Activated naive CD4-positive, alpha-beta T cell treated with anti-CD3 and anti-CD28 coated beads for 36 hours (primary cell): ENCODE measurements at places on chromosomes 7 and 10. TPM values are rescaled to one million over a fixed set of nuclear protein-coding genes. Genes with fewer than 3 reads are reported as not detected.

NUPR2 gene
- not detected for total RNA-seq

HABP2 gene
- total RNA-seq: not detected

MAT1A gene
- total RNA-seq: not detected

SCIN gene
- 0.05 TPM for total RNA-seq

TEX47 gene
- total RNA-seq: not detected

FGFR2 gene
- total RNA-seq: not detected

DMBT1 gene
- total RNA-seq: not detected

ARHGEF35 gene
- 6.5 TPM for total RNA-seq

DNA sequence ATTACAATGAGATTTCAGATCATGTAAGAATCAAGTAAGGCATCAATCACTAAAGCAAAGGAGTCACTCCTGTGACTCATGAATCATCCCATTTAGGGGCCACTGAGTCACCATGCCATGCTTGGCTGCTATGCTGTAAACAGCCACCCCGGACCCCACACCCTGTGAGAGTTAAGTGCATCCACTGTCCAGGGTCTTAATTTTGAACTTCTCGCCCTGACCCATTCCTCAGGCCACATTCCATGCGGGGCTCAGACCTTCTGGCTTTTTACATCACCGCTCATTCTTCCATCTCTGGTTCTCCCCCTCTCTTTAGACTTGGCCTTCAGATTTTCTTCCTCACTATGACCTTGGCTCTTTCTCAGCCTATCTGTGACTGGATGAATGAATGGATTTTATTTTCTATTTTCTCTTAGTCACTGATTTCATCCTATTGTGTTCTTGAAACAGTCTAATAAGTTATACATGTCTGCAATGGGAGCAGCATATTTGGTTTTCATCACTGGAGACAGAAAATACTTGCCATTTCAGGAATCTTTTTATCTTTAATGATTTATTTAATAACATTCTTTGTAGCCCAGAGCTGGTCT lies 239.6 kb downstream of the SKIDA1 start:
- DNase-seq: no peak

GRCh38 chr10:124180947-124181549 lies 87.7 kb upstream of the CHST15 start:
- DNase-seq: no peak

GRCh38 chr10:98340261-98340939 lies 72.4 kb upstream of the LOXL4 start:
- no peak for DNase-seq

- DNase-seq: no peak
Observed at GRCh38 chr7:44761207-44762161, 12.8 kb downstream of the ZMIZ2 start.

- no peak for DNase-seq
Observed at GRCh38 chr10:84244651-84245270, at the start of gene RGR. TSS of gene RGR (plus strand) at chr10:84245053. CDS start at chr10:84245091, 38 bp downstream.

GRCh38 chr7:53504914-53505313 lies 469.5 kb downstream of the POM121L12 start:
- DNase-seq: no peak

GRCh38 chr7:82339958-82340357 lies 103.6 kb downstream of the CACNA2D1 start:
- DNase-seq: no peak

DNA sequence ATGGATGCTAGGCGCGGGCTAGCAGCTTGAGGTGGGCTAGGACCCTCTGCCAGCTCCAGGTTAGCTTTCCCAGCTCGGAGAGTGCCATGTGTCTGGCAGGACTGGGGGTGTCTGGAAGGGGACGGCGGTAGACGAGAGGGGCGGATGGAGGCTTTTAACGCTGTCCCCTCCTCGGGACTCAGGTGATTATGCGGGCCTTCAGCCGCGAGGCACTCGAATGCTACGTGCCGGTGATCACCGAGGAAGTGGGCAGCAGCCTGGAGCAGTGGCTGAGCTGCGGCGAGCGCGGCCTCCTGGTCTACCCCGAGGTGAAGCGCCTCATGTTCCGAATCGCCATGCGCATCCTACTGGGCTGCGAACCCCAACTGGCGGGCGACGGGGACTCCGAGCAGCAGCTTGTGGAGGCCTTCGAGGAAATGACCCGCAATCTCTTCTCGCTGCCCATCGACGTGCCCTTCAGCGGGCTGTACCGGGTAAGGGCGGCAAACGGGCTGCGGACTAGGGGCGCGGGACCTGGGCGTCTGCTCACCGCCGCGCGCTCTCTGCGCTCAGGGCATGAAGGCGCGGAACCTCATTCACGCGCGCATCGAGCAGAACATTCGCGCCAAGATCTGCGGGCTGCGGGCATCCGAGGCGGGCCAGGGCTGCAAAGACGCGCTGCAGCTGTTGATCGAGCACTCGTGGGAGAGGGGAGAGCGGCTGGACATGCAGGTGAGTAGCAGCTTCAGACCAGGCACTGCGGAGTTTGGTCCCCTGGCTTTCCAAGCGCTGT lies 1.1 kb downstream of the CYP26A1 start:
- DNase-seq: no peak

DNA sequence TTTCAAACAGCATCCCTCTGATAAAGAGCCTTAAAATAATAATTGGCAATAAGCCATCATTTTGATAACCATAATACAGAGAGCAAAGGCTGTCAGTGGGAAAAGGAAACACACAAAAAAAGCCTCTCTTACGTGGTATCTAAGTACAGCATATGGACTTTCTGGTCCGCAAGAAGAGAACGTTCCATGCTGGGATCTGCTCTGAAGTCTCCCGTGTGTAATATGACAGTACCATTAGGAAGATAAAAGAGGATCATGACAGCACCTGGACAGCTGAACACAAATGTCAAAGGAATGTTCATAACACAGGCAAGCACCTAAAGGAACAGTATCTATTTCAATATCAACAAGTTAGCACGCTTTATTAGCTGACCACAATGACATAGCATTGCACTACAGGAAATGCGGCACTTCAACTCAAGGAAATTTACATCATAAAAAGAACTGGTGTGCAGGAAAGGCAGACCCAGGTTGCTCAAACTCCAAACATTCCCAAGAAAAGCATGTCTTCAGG lies 9.9 kb downstream of the DCLRE1A start:
- no peak for DNase-seq

DNA sequence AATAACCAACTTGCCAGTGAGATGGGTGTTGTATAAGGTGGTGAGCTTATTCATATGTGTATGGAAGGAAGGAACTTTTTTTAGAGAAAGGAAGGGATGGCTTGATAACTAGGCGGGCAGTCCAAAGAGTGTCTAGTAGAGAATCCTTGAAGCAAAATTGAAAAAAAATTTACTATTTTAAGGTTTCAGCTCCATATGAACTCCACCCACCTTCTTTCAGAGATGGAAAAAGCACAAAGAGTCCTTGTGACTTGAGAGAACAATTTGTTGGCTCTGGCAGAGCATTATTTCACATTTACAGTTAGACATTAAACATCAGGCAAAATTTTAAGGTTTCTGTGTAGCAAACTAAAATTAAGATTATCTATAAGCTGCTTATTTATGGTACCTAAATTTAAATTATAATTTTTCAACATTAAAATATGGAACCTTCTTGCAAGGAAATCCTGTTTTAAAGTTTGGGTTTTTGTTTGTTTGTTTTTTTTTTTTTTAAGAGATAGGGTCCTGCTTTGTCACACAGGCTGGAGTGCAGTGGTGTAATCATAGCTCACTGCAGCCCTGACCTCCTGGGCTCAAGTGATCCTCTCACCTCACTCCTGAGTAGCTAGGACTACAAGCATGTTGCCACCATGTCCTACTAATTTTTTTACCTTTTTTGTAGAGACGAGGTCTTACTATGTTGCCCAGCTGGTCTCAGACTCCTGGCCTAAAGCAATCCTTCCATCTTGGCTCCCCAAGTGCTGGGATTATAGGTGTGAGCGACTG lies 12.2 kb downstream of the PTPN12 start:
- DNase-seq: no peak

DNA sequence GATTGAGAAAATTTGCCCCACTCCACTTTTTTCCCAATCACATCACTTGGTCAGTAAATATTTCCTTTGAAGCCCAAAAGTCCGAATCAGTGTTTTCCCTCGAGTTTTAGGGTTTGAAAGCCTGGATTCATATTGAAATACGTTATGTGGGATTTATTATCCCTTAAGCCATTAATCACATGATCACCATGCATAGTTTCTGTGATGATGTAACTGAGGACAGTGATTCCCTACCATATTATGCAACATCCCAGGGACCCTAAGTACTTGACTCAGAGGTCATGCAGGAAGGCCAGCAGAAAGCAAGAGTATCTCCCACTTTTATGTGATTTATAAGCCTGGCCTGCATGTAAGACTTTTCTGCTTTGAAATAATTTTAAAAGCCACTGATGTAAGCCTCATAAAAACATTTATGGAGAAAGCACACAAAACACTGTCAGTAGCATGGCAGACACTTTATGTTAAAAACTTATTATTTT lies 630.6 kb upstream of the ZWINT start:
- DNase-seq: no peak

DNA sequence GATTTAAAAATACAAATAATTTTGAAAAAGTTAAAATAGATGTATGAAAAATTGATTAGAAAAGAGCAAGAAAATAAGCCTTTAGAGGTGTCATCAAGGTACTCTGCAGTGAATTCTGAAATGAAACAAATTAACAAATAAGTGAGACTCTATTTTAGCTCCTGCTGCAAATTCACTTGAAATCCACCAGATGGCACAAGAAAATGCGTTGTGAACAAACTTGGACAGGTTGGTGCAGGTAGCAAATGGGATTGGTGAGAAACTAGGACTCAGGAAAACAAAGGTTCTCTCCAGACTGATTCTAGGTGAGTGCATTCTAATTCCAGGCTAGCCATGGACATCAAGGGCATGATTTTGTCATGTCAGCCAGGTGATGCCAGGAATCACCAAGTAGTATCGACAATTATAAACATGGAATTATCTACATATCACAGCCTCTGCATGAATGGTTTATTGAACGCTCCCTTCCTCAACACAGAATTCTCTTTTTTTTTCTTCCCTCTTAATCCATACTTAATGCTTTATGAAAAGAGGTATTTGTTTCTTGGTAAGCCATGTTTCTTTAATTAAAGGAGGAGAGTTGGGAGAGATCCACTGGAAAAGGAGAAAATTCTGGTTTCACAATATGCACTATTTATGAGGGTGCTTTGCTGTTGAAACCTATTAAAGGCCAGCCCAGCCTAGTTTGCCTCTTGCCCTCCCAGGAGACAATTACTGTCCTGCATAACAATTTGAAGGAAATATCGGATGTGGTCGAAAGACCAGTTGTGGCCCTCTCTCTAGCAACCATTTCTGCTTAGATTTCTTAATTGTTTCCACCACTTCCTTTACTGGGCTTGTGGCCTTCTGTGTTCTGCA lies 118.1 kb downstream of the ZNF365 start:
- DNase-seq: peak; percentile 8

DNA sequence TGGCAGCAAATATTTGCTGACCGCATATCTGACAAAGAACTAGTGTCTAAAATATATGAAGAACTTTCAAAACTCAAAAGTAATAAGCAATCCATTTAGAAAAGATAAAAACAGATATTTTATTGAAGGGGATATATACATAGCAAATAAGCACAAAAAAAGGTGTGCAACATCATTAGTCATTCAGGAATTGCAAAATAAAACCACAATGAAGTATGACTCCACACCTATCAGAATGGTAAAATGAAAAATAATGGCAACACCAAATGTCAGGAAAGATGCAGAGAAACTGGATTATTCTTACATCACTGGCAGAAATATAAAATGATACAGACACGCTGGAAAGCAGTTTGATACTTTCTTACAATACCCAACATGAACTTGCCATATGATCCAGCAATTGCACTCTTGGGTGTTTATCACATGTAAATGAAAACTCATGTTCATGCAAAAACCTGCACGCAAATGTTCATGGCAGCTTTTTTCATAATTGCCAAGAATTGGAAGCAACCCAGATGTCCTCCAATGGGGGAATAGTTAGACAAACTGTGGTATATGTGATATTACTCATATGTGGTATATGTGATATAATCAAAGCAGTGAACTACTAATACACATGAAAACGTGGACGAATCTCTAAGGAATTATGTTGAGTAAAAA lies 645.5 kb downstream of the GRID1 start:
- DNase-seq: no peak

DNA sequence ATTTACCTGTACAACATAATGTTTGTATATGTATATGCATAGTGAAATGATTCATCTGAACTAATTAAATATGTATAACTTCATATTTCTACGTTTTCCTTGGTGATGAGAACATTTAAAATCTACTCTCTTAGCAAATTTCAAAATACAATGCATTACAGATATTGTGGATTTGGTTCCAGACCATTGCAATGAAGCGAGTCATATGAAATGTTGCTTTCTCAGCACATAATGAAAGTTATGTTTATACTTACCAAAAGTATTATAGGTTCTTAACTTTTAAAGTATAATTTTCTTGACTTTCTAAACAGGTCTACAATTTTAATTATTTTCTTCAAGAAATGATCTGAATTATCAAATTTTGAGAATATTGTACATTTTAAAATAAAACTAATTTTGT lies 189.2 kb downstream of the CSTF2T start:
- no peak for DNase-seq

DNA sequence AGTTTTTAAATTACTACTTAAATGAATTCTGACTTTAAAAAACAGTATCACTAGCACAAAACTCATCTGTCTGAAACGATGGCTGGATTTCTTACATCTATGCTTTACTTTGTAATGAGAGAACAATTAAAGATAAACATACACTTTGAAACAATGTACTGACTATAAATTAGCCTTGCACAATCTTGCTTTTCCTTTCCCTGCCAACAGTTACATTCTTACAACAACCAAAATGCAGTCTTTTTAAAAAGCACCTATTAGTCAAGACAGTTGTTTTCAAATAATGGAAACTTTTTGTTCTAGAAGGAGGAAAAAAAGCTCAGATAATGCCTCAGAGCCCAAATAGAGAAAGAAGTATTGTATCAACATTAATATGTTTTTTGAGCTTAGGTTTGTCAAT lies 153.3 kb downstream of the ELMO1 start:
- no peak for DNase-seq

GRCh38 chr10:95474228-95475002 lies 86.8 kb downstream of the SORBS1 start:
- no peak for DNase-seq

DNA sequence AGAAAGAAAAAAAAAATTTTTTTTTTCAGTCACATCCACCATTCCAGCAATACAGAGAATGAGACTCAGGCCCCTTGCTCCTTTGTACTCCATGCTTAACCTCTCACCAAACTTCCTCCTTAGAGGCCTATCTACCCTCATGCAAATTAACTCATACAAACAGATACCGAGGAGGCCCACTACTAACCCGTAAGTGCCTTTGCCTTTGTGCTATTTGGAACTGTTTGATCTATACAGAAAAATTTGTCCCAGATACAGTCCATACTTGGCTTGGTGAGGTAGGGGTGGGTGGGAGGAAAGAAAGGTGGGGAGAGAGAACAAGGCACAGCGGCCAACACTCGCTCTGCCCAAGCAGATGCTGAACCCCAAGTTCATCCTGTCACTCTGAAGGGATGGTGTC lies 87.8 kb upstream of the DUSP5 start:
- no peak for DNase-seq

- DNase-seq: no peak
Observed at GRCh38 chr10:93806903-93807302, 49.2 kb downstream of the LGI1 start.
